Gastroesophageal sphincter (tissue), 4 donors: ENCODE measurements at places on chromosomes 11 and 22.
A peak's percentile ranks its signal among the peaks of the same experiment; 100 is the strongest.

DNA sequence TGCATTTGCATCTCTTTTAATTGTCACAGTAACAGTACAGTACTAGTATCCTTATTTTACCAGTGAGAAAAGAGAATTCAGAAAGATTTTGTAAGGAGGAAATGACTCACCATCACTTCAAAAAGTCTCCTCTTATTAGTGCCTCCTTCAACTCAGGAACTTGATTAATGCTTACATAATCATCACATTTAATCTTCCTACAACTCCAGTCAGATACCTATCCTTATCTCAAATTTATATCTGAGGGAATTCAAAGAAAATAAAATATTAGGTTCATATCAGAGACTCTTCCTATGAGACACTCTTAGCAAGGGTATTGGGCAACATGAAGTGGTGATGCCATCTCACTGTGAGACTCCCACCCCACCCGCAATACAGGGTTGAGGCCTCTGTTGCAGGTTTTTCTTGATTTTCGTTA lies 26.1 kb upstream of the CTSC start:
- no peak for ATAC-seq

- no peak for ATAC-seq
These were observed 99.1 kb downstream of the GAB2 start for GRCh38 chr11:78318321-78319114.

DNA sequence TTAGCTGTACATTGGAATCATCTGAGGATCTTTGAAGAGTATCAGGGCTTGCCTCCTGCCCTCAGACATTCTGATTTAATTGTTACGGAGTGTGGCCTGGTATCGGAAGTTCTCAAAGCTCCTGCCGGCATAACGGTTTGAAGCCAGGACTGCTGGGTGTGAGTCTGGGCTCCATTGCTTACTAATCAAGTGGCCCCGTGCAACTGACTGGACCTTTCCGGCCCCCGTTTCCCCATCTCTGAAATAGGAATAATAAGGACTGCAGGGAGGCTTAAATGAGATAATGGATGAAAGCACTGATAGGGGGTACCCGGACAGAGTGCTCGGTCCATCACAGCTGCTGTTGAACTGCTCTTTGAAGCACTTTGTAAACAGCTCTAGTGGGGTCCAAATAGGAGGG lies 1.7 kb downstream of the PLEKHB1 start:
- ATAC-seq = no peak

DNA sequence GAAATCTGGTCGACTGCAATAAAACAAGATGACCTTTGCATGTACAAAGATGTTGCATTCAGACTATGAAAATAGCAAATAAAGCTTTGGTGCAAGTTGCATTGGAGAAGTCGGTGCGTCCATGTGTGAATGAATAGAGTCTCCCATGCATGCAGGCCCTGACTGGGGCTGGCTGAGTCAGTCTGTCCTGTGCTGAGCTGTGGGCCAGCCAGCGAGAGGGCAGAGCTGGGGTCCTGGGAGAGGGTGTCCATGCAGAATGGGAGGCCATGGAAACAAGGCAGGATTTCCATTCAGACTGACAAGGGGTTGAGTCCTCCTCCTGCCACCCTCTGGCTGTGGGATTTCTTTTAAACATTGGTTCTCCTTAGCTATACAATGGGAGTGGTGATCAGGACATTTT lies 2.3 kb upstream of the CRYBB3 start:
- ATAC-seq = no peak

- no peak for ATAC-seq
These were observed 50.1 kb downstream of the DNHD1 start for GRCh38 chr11:6547177-6547576.

- no peak for ATAC-seq
These were observed 23.3 kb upstream of the POU2AF1 start for GRCh38 chr11:111402411-111402810.

- ATAC-seq = no peak
These were observed 48.5 kb downstream of the GGTLC2 start for GRCh38 chr22:22692707-22693530.

DNA sequence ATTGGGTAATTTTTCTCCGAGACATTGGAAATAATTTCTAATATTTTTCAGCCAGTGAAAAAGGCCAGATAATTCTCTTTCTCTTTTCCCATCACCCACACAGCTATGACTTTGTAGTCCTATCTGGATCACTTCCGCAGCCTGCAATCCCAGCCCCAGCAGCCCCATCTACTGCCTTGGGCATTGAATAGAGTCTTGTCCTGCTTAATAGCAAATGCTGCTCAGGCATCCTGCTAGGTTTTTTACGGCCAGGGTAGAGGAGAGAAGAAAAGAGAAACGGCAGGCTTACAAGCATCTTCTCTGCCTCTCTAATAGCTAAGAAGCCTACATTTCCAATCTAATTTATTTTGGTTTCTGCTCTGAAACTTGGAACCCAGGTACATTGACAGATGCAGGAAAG lies 154.3 kb upstream of the B3GAT1 start:
- ATAC-seq = no peak

DNA sequence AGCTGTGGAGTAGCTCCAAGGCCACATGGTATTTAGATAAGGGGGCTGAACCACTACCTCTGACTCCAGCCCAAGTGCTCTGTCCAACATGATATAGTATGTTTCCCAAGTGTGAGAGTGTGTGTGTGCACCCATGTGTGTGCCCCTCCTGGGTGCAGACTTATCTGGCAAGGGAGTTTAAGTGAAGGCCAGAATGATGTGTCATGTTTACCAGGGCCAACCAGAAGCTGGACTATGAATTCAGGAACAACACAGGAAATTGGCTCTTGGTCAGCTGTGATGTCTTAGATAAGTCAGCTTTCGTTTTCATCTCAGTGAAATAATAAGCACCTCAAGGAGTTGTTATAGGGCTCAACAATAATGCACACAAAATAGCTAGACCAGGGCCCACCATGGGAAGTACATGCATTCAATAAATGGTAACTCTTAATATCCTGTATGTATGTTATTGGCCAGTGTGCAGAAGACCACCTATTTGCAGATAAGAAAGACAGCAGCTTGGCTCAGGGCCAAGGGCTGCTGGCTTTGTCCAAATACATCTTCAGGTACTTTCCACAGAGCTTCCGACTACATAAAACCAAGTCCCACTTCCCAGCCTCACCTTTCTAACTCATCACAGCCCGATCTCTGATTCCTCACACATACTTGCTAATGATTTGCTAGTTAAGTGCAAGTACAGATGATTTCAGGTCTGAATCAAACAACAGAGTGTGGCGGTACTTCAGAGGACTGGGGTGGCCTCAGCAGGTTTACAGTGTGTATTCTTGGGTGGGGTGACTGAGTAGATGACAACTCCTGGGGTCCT lies 120.9 kb downstream of the ME3 start:
- ATAC-seq = peak; percentile 31

DNA sequence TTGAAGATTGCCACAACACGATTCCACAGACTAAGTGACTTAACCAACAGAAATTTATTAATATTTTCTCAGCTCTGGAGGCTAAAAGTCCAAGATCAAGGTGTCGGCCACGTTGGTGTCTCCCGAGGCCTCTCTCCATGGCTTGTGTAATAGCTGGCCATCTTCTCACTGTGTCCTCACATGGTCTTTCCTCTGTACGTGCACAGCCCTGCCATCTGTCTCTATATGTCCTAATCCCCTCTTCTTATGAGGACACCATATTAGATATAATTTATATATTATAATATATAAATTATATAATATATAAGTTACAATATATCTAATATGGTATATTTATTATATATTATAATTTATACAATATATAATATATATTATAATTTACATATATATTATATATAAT lies 25.1 kb upstream of the SCGB1A1 start:
- no peak for ATAC-seq

- ATAC-seq = no peak
These were observed 153.6 kb downstream of the SNX19 start for GRCh38 chr11:130762638-130763037.

- ATAC-seq = no peak
These were observed 141.6 kb downstream of the CRYBB2 start for GRCh38 chr22:25360891-25361645.

DNA sequence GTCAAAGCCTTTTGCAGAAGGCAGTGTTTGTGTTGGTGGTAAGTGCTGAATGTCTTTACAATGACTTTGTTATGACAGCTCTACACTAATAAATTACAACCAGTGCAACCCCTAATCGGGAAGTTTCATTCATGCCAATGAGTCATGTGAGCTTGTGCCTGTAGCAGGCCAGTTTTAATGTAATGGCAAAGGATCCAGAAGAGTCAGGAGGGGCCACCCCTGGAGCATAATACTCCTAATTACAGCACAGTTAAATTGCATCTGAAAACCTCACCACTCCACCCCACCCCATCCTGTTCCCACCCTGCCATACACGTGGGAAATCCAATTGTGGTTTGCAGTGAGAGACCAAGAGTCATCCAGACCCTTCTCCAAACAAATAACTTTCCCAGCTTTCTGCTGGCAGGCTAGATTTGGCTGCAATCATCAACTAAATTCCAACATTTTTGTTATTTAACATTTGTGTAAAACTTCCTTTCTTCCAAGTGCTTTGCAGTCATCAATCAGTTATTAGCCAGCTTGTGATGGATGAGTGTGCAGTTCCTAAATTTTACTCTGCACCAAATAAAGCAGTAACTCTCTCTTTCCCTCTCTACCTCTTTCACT lies 277.3 kb upstream of the FAT3 start:
- ATAC-seq = peak; percentile 64

DNA sequence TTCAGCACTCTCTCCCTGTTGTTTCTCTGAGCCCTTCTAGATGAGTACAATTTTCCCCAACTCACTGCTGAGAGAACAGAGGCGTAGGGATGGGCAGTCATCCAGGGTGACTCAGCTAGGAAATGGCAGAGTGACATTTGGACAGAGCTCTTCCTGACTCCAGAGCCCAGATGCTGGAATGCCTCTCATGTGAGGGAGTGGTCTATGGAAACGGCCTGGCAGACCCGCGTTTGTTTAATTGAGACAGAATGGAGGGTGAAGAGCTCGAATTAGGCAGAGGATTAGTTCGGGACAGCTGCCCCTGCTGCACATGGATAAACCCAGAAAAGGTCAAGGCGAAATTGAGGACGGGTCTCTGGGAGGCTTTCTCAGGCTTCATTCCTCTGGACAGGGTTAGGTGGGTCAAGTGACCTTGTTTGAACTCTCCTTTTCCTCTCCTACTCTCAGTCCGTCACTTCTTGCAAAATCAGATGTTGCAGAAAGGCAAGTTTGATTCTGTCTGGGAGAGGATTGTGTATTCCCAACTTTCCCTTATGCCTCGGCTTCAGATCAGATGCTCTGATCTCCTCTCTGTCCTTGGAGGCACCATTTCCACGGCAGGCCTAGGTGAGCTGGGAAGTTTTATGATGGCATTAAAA lies 7.6 kb upstream of the LMO2 start:
- ATAC-seq = peak; percentile 97

DNA sequence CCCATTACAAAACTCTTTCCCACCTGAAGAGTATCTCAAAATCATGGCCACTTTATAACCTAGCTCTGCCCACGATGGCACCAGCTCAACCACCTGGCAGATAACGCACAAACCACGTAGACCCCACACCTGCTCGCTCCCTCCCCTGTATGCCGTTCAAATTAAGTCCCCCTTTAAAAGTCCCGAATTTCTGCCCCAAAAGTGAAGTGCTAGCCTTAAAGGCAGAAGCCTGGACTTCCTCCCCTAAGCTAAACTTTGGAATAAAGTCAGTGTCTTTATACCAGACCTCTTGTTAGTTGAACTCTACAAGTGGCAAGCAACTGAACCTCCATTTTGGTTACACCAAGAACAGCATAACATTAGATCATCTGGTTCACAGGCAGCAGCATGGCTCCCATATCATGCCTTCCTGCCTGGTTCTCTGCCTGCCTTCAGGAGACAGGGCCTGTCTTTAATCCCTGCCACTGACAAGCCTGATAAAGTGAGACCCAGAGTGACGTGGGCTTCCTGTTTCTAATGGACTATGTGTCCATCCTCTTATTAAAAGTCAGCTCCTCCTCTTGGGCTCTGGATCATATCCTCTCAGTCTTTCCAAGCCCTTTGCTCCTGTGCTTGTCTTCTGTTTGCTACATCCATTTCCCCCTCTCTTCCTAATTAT lies 32.6 kb upstream of the NNMT start:
- no peak for ATAC-seq

DNA sequence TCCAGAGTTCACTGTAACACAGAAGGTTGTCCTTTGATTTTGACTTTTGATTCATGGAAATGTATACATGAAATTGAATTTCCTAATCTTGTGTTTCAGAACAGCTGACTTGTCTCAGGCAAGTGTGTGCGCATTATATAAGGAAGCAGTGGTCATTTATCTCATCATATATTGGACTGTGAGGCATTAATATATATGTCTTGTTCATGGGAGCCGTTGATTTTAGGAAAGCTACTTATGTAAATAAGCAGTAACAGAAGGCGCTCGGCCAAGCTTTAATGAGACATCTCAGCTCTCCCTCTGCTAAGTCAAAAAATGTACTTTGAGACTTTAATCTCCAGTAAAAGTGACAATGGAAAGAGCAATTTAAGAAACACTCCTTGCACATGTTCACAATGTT lies 100.5 kb downstream of the PDHX start:
- no peak for ATAC-seq

- ATAC-seq = no peak
These were observed 10.2 kb downstream of the FIBIN start for GRCh38 chr11:27004103-27004502.

DNA sequence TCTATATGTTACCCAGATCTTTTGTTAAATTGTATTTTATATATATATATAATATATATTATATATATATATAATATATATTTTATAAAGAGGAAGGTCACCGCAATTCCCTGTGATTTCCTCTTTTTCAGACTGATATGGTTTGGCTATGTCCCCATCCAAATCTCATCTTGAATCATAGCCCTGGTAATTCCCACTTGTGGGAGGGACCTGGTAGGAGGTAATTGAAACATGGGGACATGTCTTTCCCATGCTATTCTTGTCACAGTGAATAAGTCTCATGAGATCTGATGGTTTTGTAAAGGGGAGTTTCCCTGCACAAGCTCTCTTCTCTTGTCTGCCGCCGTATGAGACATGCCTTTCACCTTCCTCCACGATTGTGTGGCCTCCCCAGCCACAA lies 157.6 kb downstream of the RAB38 start:
- no peak for ATAC-seq

- no peak for ATAC-seq
These were observed 24.2 kb upstream of the MUC5B start for GRCh38 chr11:1198561-1199240.

GRCh38 chr11:6365659-6366058 lies 24.6 kb upstream of the SMPD1 start:
- no peak for ATAC-seq

DNA sequence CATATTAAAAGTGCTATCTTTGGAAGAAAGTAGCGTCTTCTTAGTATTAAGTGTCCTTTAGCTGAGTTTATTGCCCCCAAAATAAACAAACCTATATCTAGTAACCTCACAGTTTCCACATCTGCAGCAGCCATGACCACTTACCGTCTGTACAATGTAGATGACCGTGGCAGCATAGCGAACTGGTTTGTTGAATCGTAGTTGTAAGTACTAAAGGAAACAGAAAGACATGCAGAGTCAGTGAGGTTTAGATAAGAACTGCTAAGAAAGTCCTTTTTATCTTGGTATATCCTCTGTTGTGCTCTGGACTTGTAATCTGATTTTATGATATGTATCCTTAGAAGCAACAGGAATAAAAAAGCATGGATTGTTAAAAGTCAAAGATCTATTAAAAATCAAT lies 9.4 kb downstream of the SLC5A12 start:
- ATAC-seq = no peak
